ENCODE measurements at places on chromosomes 13 and 19.

DNA sequence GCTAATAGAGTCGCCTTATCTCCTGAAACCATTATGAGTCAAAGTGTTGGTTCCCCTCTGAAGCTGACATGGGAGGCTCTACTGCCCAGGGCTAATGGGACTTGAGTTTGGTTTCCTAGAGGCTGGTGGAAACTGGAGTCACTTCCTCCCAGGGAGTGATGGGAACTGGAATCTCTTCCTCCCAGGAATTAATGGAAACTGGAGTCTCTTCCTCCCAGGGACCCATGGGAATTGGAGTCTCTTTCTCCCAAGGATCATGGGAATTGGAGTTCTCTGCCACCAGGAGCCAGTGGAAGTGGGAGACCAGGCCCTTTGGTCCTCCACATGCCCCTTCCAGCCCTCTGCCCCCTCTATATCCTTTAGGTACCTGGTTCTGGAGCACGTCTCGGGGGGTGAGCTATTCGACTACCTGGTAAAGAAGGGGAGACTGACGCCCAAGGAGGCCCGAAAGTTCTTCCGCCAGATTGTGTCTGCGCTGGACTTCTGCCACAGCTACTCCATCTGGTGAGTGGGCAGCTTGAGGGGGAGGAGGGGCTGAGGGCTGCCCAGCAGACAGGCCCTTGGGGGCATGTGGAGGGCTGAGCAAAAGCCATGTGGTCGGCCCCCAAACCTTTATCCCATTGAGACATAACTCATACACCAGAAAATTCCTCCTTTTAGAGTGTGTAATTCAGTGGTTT is 5.5 kb downstream of the BRSK1 start:
- no peak for DNase-seq

- DNase-seq: no peak
These were observed 29.3 kb downstream of the SERP2 start for GRCh38 chr13:44402899-44403445.

DNA sequence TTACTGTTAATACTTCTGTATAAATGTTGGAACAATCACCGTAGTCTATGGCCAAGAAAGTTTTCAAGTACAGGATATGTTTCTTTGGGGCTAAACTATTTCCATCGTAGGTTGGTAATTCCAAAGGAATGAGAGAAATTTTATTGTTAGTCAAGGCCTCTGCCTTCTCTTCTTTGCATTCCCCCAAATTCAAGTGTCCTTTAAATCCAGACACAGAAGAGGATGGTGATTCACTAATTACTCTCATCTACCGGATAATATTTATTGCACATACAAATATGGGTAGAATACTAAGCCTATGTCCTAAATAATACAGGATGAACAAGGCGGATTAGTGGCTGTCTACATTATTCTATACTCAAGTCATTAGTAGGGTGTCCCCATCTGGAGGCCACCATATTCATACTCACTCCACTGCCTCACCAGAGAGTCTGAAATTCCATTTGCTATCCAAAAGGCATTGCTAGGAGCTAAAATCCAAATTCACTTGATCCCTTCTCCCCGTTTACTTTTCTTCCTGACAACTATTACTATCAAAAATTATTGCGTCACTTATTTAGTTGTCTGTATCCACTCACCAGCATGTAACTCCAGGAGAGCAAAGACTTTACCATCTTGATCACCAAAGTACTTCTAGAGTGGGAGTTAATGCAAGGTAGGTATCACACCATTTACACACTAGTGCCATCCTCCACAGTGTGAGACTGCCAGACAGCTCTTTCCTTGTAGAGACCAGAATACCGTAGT is 82.4 kb upstream of the SGCG start:
- DNase-seq: no peak

DNA sequence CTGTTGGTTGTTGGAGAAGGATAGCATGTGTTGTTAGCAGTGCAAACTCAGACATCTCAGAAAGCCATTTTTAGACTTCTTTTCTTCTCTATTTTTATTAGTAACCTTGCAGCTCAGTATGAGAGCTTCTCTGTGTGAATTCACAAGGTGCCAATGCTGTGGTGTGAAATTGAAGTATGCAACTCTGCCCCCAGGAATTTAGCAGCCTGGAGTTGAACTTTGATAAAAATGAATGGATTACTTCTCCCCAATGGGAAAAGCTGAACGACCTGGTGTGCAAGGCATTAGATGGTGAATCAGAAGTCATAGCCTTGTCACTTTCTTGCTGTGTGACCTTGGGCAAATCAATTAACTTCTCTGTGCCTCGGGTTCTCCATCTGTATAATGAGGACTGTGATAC is 512.3 kb upstream of the PCDH9 start:
- no peak for DNase-seq

DNA sequence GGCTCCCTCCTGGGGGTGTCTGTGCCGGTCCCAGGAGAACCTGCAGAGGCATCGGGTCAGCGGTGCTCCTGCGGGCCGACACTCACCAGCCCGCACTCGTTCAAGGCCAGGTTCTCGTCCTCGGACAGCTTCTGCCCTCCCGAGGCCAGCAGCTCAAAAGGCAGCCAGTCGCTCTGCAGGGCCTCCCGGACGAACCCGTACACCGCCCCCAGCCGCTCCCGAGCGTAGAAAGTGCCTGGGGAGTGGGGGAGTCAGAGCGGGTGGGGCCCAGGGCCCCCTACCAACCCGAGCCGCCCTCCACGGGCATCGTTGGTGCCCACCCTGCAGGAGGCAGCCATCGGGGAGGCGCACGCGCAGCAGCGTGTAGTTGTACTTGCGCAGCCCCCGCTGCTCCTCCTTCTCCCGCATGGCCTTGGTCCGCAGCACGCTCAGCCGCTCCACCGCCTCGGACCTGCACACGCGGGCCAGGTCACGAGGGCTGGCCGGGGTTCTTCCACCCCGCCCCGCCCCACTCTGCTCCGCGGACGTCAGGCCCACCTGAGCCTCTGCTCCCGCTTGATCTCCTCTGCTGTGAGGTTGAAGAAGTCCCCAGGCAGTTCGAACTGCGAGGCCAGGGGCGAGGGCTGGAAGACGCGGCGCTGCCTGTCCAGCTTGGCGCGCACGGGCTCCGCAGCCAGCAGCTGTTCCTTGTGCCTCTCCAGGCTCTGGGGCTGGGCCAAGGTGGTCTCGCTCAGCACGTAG is 11.5 kb downstream of the UBXN6 start:
- peak; percentile 35 for DNase-seq

- DNase-seq: no peak
These were observed 99.9 kb downstream of the COL4A2 start for GRCh38 chr13:110407021-110407420.

DNA sequence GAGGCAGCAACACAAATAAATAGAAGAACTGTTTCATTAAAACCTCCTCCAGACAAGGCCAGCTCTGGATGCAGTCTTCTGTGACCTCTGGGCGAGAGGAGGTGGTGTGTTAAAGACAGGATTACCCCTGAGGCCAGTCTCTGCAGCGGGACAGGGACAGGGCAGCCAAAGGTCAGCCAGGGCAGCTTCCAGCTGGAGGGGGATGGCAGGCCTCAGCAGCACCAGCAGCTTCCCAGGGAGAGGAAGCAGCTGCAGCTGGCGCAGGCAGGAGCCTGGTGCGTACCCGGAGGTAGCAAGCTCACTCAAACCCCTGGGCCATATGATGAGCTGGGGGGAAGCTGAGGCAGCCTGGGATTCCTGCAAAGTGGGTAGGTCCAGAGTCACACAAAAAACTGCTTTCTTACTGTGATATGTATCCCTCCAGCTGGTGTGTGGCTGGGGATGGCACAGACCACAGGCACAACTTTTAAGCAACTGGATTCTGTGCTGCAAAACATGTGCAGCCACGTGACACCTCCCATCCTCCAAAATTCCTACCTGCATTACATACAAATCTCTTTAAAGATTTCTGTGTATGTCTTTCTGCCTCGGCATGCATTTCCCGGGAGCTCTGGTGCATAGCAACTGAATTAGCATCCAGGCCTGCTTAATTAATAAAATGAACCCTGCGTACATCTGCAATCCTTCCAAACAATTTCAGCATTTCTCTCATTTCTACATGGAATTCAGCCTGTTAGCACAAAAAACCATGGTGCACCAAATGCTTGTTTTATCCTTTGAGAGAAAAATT is 238.3 kb upstream of the MAB21L1 start:
- DNase-seq: no peak

DNA sequence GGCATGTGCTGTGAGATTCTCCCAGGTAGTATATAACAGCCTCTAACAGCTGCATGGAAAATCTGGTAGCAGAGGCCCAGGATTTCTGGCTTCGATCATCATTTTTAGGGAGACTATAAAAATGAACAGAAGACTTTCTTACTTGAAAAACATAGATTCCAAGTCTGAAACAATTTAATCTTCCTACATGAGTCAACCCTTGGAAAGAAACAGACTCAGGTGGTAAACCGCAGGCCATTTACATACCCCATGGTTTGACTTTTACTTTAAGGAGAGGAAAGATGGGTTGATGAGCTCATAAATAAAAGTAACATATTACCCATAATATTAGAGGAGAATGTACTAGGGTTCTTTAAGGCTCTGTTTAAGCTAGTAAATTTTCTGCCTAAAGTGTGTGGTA is 121.6 kb downstream of the CYSLTR2 start:
- no peak for DNase-seq

- no peak for DNase-seq
These were observed 573.0 kb upstream of the PCDH9 start for GRCh38 chr13:67803118-67803517.

All from iPS-NIHi11 (cell line).